ENCODE measurements at places on chromosomes 4 and X.

GRCh38 chr4:137032222-137032621 is 500.1 kb downstream of the PCDH18 start:
- DNase-seq = peak; percentile 29

DNA sequence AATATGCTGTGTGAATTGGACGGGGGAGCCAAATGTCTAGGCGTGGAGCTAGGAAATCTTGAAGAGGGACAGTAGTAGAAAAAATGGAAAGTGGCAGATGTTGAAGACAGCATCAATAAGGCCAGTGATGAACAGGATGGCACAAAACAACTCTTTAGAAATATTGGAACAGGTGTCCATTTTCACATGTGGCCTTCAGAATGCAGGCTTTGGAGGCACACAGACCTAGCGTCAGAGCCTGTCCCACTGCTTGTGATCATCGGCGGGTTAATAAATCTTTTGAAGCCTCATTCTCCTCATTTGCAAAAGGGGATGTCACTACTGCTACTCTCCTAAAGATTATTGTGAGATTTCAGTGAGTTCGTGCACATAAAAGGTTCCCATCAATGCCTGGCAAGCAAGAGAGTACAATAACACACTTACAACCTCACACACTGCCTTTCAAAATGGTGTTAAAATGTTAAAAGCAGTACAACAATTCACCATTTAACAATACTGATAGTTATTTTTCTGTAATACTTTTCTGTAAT is 2.4 kb downstream of the PDLIM3 start:
- DNase-seq = no peak

DNA sequence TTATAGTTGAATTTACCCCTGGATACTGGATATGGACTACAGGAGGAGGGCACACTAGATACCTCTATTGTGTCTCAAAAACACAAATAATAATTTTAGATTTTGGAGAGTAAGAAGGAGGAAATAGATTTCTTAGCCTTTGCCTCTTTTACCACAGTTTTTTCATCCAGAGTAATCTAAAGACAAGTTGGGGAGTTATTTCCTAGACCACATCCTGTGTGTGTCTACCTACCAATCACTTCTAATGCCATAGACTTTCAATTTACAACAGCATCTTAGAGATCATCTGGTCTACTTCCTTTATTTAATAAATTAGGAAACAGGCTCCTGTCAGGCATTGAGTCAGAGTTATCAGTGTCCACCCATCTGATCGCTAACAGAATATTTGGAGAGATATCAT is 191.5 kb downstream of the EDA start:
- no peak for DNase-seq

DNA sequence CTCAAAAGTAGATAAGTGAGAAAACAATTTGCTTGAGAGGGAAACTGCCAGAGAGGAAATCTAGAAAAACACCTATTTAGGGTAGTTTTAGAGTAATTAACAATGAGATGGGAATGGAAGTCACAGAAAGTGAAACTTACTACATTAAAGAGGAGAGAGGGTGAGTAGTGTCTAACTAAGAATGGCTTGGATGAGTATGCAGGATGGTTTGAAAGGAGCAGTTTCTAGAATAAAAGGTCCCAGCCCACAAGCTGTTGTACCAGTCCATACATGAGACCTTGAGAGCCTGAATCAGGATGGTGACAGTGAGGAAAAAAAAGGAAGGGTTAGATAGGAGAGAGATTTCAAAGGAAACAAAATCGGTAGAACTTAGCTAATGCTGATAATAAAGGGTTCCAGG is 1.3 kb downstream of the GAR1 start:
- DNase-seq = no peak

DNA sequence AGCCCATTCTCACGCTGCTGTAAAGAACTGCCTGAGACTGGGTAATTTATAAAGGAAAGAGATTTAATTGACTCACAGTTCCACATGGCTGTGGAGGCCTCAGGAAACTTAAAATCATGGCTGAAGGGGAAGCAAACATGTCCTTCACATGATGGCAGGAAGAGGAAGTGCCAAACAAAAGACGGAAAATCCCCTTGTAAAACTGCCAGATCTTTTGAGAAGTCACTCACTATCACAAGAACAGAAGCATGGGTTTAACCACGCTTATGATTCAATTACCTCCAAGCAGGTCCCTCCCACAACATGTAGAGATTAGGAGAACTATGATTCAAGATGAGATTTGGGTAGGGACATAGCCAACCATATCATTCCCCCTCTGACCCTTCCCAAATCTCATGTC is 335.5 kb downstream of the IL15 start:
- no peak for DNase-seq

DNA sequence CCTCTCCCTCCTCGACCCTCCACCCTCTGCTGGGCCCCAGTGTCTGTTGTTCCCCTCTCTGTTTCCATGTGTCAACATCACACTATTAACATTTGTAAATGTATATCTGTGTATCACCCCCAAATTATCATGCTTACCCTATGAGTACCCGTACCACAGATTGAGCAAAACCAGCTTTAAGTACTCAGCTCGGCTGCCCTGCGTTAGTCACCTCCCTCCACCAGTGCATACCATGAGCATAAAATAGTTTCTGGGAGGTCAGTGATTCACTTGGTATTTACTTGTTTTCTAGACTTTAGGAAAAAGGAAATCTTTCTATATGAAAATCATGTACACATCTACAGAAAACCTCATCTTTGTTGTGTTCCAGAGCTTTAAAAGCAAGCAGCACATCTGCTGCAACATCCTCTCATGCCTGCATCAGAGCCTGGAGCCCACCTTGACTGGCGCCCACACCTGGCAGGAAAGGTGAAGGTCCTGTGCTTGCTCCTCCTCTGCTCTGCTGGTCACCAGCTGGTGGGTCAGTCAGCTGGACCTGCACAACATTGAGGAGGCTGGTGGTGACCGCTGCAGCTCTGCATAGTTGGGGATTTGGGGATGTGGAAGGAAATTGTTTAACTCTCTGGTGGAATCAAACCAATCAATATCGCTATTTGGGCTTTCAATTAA is 214.4 kb upstream of the KLF3 start:
- no peak for DNase-seq

GRCh38 chrX:15216280-15216679 is 53.6 kb downstream of the ASB9 start:
- no peak for DNase-seq

DNA sequence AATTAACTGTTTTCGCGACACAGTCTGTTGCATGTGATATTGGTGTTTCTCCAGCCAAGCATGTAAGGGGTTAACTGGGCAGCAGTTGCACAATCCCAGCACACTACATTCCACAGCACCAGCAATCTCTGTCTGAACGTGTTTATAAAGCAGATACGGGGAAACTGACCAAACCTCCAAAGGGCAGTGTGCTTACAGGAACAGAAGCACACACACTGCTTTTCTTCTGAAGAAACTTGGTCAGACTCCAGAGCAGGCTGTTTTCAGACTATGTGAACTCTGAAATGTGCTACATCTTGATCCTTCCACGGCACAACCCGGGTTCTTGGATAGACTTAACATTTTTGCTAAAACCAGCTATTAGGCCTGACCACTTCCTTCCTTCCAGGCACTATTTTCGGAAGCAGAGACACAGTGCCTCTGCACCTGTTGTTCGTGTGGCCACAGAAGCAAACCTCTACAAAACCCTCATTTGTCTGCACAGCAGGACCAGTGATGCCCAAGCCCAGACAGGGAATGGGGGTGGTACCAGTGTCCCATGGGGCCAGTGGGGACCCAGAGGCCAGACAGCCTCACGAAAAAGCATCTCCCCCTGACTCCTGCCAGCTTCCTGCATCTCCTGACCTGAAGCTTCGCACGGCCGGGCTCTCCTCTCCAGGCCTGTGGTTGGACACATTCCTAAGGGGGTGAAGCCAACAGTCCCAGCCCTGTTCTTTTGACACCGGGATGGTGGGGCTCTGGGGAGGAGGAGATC is 90.1 kb downstream of the IRF2 start:
- DNase-seq = no peak

DNA sequence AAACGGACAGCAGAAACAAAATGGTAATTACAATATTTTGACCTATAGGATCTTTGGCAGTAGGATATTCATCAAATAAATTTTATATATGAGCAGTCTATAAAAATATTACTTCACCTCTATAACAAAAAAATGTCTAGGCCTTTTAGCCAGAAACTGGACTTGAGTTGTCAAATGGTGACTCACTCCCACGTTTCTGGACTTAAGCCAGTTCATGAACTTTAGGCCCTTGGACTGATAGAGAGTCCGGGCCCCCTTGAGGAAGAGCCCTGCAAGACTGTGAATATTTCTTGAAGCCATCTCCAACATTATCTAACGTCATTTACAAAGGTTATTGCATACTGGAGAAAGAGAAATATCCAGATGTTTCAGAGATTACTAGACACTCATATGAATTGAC is 106.8 kb upstream of the FAM47A start:
- DNase-seq = no peak

GRCh38 chr4:100469555-100469954 is 48.3 kb downstream of the EMCN start:
- DNase-seq = no peak

DNA sequence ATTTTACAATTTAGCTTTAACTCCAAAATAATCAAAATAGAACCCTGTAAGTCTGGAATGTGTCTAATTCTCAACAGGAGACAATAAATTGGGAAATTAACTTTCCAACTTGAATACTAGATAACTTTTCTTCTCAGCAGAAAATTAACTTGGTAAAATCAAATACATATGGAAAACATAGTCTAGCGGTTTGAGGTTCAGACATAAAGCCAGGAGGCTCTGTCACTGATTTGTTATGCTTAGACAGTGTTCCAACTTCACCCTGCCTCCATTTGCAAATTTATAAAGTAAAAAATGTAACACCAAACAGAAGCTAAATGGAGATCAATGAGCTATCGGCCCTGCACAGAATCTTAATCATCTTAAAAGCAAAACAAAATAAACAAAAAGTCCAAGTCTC is 46.3 kb downstream of the TBCK start:
- no peak for DNase-seq

- no peak for DNase-seq
Measured at GRCh38 chr4:13143222-13144070, 340.7 kb downstream of the RAB28 start.

- DNase-seq = no peak
Measured at GRCh38 chrX:15909605-15910004, 55.0 kb upstream of the AP1S2 start.

All from NCI-H82 (cell line).